ENCODE measurements at places on chromosomes 7 and 10. TPM values are rescaled to one million over a fixed set of nuclear protein-coding genes. Genes with fewer than 3 reads are reported as not detected.

Gene MUC3A
- total RNA-seq = not detected

- DNase-seq = no peak
These were observed 31.9 kb downstream of the WDR11 start for GRCh38 chr10:120883071-120883470.

GRCh38 chr7:116315803-116316202, 105.5 kb downstream of the TES start:
- DNase-seq = no peak

GRCh38 chr10:113788604-113789083, 37.2 kb downstream of the PLEKHS1 start:
- peak; percentile 91 for DNase-seq

Gene INTS15
- 28.3 TPM for total RNA-seq

DNA sequence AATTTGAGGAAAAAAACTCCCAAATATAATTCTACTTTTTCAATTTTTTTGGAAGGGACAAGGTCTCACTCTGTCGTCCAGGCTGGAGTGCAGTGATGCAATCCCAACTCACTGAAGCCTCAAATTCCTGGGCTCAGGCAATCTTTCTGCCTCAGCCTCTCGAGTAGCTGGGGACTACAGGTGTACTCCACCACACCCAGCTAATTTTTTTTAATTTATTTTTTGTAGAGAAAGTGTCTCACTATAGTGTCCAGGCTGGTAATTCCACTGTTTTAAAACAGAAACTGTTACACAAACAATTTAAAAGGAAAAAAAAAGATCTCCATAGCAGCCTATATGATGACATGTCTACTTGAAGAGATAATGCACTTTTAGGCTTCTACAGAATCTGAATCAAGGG, 25.6 kb downstream of the EZH2 start:
- DNase-seq = no peak

DNA sequence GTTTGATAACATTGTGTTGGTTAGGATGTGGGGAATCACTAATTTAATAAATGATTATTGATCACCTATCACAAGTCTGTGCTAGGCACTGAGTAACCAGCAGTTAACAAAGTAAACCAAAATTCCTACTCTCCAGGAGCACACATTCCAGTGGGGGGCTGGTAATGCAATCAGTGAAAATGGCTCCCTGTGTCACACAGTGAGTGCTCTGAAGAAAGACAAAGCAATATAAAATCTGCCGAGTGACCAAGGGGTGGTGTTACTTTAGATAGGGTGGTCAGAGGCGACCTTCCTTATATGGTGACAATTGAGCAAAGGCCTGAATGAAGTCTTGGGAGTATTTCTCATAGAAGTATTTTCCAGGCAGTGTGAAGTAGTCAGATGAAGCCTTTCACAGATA, 13.6 kb upstream of the SMC3 start:
- no peak for DNase-seq

Gene OPALIN
- not detected for total RNA-seq

Gene TMEM176A
- not detected for total RNA-seq

GRCh38 chr10:103646304-103646703, 152.8 kb downstream of the NEURL1 start:
- no peak for DNase-seq

Gene FOXP2
- total RNA-seq = 0.12 TPM

DNA sequence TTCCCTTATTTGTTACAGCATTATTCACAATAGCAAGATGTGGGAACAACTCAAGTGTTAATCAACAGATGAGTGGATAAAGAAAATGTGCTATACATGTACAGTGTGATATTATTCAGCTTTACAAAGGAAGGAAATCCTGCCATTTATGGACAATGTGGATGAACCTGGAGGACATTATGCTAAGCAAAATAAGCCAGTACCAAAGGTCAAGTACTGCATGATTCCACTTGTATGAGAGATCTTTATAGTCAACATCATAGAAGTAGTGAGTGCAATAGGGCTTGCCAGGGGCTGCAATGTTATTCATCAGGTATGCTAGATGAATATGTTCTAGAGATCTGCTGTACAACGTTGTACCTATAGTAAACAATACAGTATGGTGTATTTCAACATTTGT, 138.5 kb upstream of the AGR3 start:
- DNase-seq = no peak

- DNase-seq = no peak
These were observed 6.0 kb downstream of the RGS10 start for GRCh38 chr10:119536508-119537025.

DNA sequence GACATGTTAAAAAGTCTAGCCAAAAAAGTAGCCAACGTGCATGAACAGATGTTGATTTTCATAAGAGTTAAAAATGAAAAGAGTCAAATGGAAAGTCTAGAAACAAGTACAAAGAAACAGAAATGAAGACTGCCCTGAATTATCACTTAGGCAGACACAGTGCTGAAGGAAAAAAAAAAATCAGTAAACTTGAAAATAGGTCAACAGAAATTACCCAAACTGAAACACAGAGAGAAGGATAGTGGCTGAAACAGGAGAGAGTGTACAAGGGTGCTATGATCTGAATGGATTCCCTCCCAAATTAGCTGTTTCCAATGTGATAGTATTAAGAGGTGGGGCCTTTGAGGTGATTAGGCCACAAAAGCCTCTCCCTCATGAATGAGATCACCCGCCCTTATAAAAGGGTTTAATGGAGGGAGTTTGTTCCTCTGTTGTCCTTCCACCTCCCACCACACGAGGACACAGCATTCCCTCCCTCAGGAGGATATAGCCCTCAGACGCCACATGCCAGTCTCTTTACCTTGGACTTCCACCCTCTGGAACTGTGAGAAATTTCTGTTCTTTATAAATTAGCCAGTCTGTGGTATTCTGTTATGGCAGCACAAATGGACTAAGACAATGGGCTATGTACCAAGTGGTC, 249.7 kb downstream of the AHR start:
- DNase-seq = no peak

- DNase-seq = no peak
These were observed 52.1 kb downstream of the ADRB1 start for GRCh38 chr10:114095559-114096337.

Measured in A172 (cell line).